Activated CD4-positive, alpha-beta T cell treated with anti-CD3 and anti-CD28 coated beads, Interleukin-2, amount 10 ng/mL, durations not matched to agents 24 days and 14 days (primary cell): ENCODE measurements at places on chromosomes 7 and 10. TPM values are rescaled to one million over a fixed set of nuclear protein-coding genes. Genes with fewer than 3 reads are reported as not detected.
A peak's percentile ranks its signal among the peaks of the same experiment; 100 is the strongest.

DNA sequence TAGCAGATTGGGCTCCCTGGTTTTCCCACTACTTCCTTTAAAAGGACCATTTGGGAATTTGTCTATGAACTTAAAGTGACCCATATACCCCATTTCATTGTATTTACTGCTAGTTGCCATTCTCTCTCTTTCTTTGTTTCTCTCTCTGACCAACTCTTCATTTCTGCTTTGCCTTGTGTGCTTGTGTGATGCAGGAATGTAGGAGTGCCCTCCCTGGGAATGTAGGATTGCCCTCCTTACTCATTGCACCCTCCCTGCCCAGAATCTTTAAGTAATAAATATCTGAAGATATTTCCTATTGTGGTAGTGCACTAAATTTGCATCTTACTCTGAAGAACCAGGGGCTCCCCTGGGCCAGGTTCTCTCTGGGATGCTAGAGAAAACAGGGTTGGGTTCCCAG is 47.3 kb upstream of the KLF14 start:
- H3K27ac ChIP-seq, result no peak overlapping the region
- peaks cover 28% of the 10 kb centered on the region for H3K27me3 ChIP-seq
- H3K36me3 ChIP-seq, result no peaks in the 10 kb centered on the region
- DNase-seq, result no peak
- H3K4me3 ChIP-seq, result no peak overlapping the region
- H3K4me1 ChIP-seq, result no peaks in the 10 kb centered on the region

GRCh38 chr7:102185796-102186195 is 100.9 kb upstream of the SH2B2 start:
- H3K36me3 ChIP-seq, result peaks cover 1% of the 10 kb centered on the region
- no peaks in the 10 kb centered on the region for H3K27me3 ChIP-seq
- H3K4me3 ChIP-seq, result no peak overlapping the region
- DNase-seq, result no peak

GRCh38 chr7:129271500-129272355 is 46.9 kb downstream of the AHCYL2 start:
- peak; percentile 91 for DNase-seq
- no peaks in the 10 kb centered on the region for H3K27me3 ChIP-seq
- peaks cover 5% of the 10 kb centered on the region for H3K4me1 ChIP-seq
- peaks cover 3% of the 10 kb centered on the region for H3K36me3 ChIP-seq
- H3K4me3 ChIP-seq, result peak overlapping the region; percentile 53

The CLRN3 gene
- total RNA-seq, result not detected in 2 replicates

The VWDE gene
- total RNA-seq, result 1.8 and 1.9 TPM in 2 replicates
